GM12878 (cell line): ENCODE measurements at places on chromosomes 13 and 19. TPM values are rescaled to one million over a fixed set of nuclear protein-coding genes. Genes with fewer than 3 reads are reported as not detected.

ERVK3-1 gene
- 55.0 and 59.3 TPM in 2 replicates for total RNA-seq

OR10H1 gene
- not detected in 2 replicates for total RNA-seq

GRCh38 chr13:99339736-99340397, 32.7 kb upstream of the GPR183 start:
- DNase-seq = no peak

DNA sequence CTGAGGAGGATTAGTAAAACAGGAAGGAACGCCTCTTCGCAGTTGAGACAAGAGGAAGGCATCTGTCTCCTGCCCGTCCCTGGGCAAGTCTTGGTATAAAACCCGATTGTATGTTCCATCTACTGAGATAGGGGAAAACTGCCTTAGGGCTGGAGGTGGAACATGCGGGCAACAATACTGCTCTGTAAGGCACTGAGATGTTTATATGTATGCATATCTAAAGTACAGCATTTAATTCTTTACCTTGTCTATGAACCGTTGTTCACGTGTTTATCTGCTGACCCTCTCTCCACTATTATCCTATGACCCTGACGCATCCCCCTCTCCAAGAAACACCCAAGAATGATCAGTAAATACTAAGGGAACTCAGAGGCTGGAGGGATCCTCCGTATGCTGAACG, 722 bp upstream of the TIMM50 start:
- no peak for DNase-seq

- no peak for DNase-seq
Observed at GRCh38 chr13:99307648-99308339, 595 bp upstream of the GPR183 start.

- DNase-seq = no peak
Observed at GRCh38 chr19:46803555-46803954, 15.2 kb upstream of the SLC1A5 start.
